Natural killer cell treated with Interleukin-12 subunit alpha and Interleukin-12 subunit beta and Interleukin-15 and Interleukin-18, amount 100 ng/mL, for 72 hours (primary cell): ENCODE measurements at places on chromosomes 4 and X. TPM values are rescaled to one million over a fixed set of nuclear protein-coding genes. Genes with fewer than 3 reads are reported as not detected.

DNA sequence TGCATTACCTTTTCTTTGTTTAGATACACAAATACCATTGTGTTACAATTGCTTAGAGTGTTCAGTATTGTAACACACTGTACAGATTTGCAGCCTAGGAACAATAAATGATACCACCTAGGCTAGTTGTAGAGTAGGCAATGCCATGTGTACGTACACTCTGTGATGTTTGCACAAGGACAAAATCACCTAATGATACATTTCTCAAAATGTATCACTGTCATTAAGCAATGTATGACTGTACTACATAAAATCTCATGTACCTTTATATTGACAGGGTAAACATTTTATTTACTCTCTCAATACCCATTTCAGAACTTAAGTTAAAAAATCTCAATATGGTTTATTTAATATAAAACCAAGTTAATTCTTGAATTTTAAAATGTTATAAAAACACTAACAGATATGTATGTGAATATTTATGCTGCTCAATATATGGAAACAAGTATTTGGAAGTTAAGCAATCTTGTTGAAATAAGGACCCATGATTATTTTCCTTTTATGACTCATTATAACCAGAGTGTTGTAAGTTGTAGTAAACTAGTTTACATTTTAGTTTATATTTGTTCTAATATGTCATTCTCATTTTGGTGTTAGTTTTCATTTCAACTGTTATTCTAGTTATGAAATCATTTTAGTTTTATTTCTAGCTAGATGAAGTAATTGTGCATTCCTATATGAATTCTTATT lies 409.2 kb downstream of the TLL1 start:
- no peak for DNase-seq

DNA sequence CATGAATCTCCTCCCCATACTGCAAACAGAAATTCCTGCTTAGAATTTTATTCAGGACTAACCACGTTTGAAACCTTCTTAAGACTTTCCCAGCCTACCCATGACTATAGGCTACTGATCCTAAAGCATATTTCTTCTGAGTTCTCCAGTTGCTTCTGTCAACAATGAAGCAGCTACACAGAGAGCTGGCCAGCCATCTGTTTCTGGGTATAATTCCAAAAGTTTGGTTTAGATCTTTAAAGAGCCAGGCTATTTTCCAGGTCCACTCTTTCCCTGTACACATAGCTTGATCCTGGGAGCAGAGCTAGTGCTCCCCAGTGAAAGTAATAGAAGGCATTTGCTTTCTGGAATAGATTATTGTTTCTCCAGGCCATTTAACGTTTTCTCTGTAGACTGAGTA lies 4.0 kb upstream of the ITM2A start:
- DNase-seq: no peak

The CRMP1 gene
- total RNA-seq: not detected

GRCh38 chr4:101157415-101158133 lies 189.8 kb downstream of the PPP3CA start:
- no peak for DNase-seq

The CD38 gene
- total RNA-seq: 94.7 TPM

DNA sequence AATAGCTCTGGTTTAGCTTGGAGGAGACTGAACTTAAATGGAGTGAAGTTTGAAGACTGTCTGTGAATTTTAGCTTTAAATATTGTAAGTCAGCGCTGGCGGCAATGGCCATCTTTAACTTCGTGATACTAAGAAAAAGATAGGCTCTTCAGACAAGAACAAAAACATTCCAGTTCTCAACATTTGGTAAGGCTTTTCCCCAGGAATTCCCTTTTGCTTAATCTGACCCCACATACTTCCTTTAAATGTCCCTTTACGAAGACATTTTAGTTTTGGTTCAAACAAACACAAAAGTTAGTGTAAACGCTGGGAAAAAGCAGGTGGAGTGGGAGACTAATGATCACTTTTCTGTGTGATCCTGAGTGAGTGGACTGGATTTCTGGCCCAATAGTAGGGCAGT lies 106.2 kb downstream of the MAML3 start:
- DNase-seq: no peak

- no peak for DNase-seq
Observed at GRCh38 chrX:40976981-40977380, 108.3 kb upstream of the USP9X start.

The C4orf54 gene
- not detected for total RNA-seq

DNA sequence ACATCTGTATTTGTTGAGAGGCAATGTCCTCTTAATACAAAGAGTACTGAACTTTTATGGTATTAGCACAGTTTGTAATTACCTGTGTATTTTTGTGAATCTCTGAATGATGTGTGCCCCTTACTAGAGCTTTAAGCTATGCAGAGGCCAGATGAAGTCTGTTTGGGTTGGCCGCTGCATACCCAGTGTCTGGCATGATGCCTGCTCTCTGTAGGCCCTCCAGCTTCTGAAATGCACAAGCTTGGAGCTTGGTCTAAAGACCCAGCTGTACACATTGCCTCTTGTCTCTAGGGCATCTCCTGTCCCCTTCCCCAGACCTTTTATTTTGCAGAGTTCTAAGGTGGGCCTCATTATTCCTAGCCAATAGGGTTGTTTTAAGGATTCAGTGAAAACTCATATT lies 68.6 kb downstream of the CDS1 start:
- DNase-seq: no peak

GRCh38 chrX:105098812-105099211 lies 121.7 kb downstream of the TEX13A start:
- DNase-seq: no peak

DNA sequence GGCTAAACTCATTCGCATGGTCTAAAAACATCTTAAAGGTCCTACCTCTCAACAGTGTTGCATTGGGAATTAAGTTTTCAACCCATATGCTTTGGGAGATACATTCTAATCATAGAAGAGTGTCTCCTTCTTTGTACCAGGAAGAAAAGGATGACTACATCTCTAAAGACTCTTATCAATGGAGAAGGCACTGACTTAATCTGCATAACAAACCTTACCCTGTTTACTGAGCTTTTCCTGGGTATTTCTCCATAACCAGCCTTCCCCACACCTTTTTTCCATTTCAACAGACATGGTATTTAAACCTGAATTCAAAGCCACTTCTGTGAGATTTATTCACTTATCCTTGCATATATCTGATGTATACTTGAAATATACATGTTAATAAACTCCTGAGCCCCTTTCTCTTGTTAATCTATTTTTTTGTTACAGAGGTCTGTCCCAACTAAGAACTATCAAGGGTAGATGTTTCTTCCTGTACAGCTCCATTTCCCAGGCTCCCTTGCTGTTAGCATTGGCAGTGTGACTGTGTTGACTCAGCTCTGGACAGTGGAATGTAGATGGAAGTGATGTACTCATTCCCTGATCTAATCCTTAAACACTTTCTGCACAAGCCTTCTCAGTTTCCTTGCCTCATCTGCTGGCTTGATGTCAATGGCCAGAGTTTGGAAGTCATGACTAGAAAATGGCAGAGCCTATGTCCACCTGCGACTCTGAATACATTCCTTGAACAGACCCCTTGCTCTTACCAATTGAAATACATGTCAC lies 148.9 kb upstream of the CPEB2 start:
- DNase-seq: no peak

DNA sequence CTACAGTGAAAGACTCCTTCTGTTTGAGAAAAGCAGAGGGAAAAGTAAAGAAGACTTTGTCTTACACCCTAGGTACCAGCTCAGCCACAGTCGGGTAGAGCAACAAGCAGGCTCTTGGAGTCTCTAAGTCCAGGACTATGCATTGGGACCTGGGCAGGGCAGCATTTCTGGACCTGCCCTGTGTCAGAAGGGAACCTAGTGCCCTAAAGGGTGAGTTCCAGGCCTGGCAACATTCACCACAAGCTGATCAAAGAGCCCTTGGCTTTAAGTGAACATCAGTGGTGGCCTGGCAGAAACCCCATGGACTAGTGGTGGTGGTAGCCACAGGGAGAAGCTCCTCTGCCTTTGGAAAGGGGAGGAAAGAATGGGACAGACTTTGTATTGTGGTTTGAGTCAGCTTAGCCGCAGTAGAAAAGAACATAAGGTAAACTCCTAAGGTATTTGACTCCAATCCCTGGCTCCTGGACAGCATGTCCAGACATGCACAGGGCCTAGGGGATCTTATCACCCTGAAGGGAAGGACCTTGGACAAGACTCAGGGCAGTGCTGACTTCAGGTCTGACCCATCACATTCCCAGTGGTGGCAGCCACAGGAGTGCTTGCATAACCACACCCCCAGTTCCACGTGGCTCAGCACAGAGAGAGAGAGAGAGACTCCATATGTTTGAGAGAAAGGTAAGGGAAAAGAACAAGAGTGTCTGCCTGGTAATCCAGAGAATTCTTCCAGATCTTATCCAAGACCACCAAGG lies 32.6 kb downstream of the CCDC158 start:
- no peak for DNase-seq
